ENCODE measurements at places on chromosomes 13 and 19.

- no peak for DNase-seq
Observed at GRCh38 chr13:48891586-48891985, 84.1 kb upstream of the FNDC3A start.

- DNase-seq = no peak
Observed at GRCh38 chr19:32864318-32865007, 5.1 kb downstream of the SLC7A9 start.

GRCh38 chr19:2668175-2668763 is 34.2 kb downstream of the GNG7 start:
- no peak for DNase-seq

- no peak for DNase-seq
Observed at GRCh38 chr13:32092496-32092895, 60.9 kb downstream of the FRY start.

DNA sequence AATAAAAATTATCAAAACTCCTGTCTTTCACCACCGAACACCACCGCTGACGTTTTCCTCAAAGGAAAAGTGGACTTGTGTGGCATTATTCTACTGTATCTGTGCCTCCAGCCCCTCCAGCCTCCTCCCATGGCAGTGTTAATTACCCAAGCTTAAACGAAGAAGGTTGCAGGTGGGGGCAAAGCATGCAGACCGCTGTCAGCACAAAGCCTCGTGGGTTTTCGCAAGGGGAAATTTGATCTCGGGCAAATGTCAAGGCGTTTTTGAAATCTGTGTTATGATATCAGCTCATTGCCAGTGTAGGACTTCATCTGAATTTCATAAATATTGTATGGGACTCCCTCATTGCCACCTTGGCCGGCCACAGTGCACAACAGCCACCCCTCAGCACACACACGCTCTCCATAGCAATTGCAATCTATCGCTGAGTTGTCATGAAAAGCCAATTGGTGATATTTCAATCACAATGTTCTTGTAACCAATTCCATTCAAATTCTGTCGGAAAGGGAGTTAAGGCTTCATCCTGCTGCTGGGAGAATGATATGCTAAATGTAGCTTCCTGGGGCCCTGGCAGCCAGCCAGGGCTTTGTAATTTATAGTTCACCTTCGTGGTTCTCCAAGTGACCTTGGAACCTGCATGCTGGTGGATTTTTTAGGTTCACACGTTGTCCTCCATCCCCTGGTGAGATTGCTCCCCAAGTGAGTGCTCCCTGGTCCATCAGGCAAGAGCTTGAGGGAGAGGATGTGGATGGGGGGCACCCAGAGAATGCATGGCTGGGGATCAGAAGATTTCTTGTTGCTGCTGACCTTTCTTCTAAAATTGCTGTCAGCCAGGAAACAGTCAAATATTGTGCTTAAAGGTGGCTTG is 16.6 kb downstream of the CHST8 start:
- DNase-seq = no peak

DNA sequence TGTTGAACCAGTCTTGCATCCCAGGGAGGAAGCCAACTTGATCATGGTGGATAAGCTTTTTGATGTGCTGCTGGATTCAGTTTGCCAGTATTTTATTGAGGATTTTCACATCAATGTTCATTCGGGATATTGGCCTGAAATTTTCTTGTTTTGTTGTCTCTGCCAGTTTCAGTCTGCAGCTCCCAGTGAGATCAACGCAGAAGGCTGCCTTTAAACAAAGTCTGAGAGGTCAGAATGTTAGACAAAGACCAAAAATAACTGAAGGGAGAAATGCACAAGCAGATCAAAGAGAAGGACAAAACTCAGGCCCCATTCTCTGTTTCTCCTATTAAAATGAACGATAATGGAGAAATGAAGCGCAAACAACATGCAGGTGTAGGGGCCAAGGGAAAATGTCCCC is 170.4 kb downstream of the NHLRC3 start:
- no peak for DNase-seq

GRCh38 chr13:66128692-66129269 is 1101.4 kb downstream of the PCDH9 start:
- no peak for DNase-seq

- DNase-seq = peak; percentile 31
Observed at GRCh38 chr19:45972081-45972946, 1.4 kb downstream of the NOVA2 start.

GRCh38 chr19:39031368-39032062 is 834 bp downstream of the FBXO27 start:
- DNase-seq = peak; percentile 97

GRCh38 chr13:73171926-73172325 is 113.1 kb downstream of the KLF5 start:
- DNase-seq = no peak

DNA sequence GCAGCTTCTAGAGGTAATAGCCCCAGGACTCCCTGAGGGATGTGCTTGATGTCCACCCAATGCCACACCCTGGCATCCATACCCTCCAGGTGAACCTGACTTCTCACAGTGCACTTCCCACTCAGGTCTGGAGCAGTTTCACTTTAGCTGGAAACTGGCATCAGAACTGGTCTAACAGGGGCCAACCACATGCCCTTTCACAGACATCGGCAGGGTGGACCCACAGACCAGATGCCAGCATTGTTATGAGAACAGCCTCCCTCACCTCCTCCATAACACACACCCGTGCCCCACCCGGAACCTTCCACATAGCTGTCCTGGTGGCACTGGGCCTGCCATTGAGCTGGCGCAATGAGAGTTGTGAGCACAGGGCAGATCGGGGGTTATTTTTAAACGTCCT is 77.4 kb upstream of the GPR12 start:
- DNase-seq = no peak

- no peak for DNase-seq
Observed at GRCh38 chr13:102667911-102668310, 26.9 kb downstream of the METTL21C start.

- DNase-seq = no peak
Observed at GRCh38 chr19:55311797-55312196, 13.3 kb downstream of the TMEM150B start.

DNA sequence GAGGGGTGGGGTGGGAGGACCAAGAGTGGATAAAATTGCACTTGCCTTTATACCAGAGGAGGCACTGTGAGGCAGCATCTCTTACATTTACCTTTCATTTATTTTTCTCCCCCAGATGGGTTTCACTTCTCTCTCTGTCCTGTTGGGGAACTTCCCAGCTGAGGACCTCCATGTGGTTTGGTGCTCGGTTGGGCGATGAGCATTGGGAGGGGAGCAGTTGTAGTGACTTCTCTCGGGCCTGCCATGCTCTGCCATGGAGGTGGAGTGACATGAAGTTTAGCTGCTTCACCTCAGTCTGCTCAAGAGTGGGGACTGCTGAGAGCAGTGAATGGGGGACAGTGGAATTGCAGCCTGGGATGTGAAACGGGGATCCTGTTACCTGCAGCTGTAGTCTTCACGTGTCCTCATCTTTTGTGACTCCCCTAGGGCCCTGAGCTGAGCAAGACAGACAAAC is 23.1 kb upstream of the CXCL17 start:
- no peak for DNase-seq

GRCh38 chr19:34838753-34839431 is 65.9 kb upstream of the ZNF599 start:
- DNase-seq = no peak

- no peak for DNase-seq
Observed at GRCh38 chr19:9130965-9131364, 4.2 kb upstream of the OR7G3 start.

DNA sequence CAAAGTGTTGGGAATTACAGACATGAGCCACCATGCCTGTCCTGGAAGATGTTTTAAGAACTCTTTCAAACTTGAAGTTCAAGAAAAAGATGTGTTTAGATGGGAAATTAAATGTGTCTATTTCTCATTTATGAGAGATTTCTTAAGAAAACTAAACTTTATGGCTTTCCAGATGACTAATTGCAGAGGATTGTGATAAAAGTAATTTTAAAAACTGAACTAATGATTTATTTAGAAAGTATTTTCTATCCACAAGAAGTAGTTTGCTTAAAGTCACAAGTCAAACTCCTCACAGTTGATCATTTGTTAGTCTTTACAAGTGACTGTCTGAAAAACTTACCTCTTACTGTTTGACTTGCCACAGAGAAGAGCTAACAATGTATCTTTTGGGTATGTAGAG is 89.6 kb upstream of the SPRY2 start:
- DNase-seq = no peak

- no peak for DNase-seq
Observed at GRCh38 chr13:49693191-49693733, 2.0 kb upstream of the EBPL start.

DNA sequence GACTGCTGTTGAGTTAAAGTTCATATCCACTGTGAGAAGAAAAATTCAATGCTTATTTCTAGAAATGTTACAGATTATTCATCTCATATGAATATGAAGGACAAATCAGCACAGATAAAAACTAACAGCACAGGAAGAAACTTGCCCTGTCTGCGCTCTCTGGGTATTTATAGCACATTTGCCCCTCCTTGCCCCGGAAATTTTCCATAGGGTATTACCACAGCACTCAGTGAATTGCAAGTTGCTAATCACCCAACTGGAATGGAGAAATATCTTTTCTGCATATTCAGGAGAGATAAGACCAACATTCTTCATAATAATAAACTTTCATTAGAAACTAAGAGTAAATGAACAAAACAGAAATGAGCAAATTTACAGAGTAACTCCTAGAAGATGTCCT is 318.0 kb upstream of the KLF12 start:
- no peak for DNase-seq
